ENCODE measurements at places on chromosomes 4 and X. TPM values are rescaled to one million over a fixed set of nuclear protein-coding genes. Genes with fewer than 3 reads are reported as not detected.

Gene FRMPD3
- 0.17 TPM for total RNA-seq

Gene LUZP4
- not detected for total RNA-seq

Gene DOCK11
- total RNA-seq, result 44.5 TPM

Gene DGAT2L6
- total RNA-seq, result not detected

- DNase-seq, result no peak
- H3K27me3 ChIP-seq, result no peaks in the 10 kb centered on the region
- peak overlapping the region; percentile 82 for H3K4me3 ChIP-seq
- H3K4me1 ChIP-seq, result peaks cover 63% of the 10 kb centered on the region
These were observed 48.6 kb downstream of the MAGEA9 start for GRCh38 chrX:149830192-149830873.

DNA sequence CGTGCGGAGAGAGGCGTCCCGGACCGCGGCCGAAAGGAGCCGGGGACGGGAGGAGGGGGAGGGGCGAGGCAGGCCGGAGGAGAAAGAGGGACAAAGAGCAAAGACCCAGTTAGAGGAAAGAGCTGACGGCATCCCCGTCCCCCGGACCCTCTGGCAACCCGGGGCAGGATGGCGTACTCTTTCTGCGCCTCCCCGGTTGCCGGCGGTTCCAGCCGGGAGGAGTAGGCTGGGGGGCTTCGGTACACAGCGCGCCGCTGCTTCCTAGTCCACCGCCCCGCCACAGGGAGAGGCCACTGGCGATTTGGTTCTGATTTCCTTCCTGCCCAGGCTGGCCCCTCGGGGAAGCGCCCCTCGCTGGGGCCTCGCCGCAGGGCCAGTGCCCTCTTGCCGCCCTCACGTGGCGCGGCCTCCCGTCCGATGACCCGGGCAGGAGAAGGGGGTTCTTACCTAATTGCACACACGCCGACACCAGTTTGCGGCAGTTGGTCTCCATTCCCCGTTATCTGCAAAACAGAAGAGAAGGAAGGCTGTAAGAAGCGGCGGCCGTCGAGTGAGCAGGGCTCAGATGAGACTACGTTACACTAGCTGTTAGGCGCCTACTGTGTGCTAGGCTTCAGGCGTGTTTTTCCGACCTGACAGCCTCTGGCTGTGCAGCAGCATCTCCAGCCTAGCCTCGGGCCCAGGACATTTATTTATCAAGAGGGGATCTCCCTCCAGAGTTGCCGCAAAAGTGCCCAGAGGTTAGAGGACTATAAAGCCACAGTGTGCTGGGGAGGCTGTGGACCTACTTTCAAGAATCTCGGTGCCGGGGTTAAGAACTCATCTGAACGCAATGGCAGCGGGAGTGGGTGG lies 9.9 kb upstream of the PITX2 start:
- H3K36me3 ChIP-seq, result peaks cover 20% of the 10 kb centered on the region
- H3K27ac ChIP-seq, result no peak overlapping the region

DNA sequence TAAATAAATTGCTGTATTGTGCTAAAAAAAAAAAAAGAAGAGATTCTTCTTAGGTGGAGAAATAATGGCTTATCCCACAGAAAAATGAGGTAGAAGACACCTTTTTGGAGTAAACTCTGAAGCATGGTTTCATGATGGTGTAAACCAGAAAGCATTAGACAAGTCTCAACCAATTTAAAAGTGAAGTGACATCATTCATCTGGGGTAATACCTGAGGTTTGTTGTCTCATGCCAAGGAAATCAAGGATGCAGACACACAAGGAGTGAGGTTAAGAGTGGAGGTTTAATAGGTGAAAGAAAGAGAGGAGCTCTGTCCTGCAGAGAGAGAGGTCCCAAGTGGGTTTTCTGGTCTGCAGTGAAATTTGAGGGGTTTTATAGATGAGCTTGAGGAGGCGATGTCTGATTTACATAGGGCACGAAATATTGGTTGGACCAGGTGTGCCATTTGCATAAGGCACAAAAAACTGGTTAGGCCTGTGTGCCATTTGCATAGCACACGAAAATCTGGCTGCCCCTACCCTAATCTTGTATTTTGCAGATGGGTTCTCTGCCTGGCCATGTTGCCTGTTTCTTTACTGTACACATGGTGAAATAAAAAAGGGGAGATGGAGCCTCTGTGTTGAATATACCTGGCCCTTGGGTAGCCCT lies 25.0 kb upstream of the CWH43 start:
- H3K36me3 ChIP-seq, result no peaks in the 10 kb centered on the region
- no peaks in the 10 kb centered on the region for H3K4me1 ChIP-seq
- no peak overlapping the region for H3K4me3 ChIP-seq
- no peak overlapping the region for H3K27ac ChIP-seq
- peaks cover 10% of the 10 kb centered on the region for H3K27me3 ChIP-seq
- no peak for DNase-seq

- H3K4me3 ChIP-seq, result peak overlapping the region; percentile 51
- peaks cover 15% of the 10 kb centered on the region for H3K27me3 ChIP-seq
- no peaks in the 10 kb centered on the region for H3K4me1 ChIP-seq
- H3K36me3 ChIP-seq, result no peaks in the 10 kb centered on the region
- DNase-seq, result no peak
These were observed 1.1 kb upstream of the FGF16 start for GRCh38 chrX:77446029-77446585.
